ENCODE measurements at places on chromosomes 13 and 19.

GRCh38 chr19:1592755-1593500 lies at the start of gene MBD3:
TSS of gene MBD3 (minus strand) at chr19:1592865. CDS start at chr19:1592631, 234 bp downstream.
- peak; percentile 52 for DNase-seq

- no peak for DNase-seq
Observed at GRCh38 chr19:6116749-6117430, 6.6 kb upstream of the RFX2 start.

- DNase-seq = no peak
Observed at GRCh38 chr13:87674247-87674738, 3.1 kb downstream of the SLITRK5 start.

- no peak for DNase-seq
Observed at GRCh38 chr13:91785431-91786119, 387.2 kb downstream of the GPC5 start.

- DNase-seq = no peak
Observed at GRCh38 chr19:40601134-40601974, at the start of gene LTBP4. TSS of gene LTBP4 (plus strand) at chr19:40601369. CDS start at chr19:40601388, 19 bp downstream.

GRCh38 chr19:32269831-32270230 lies 75.6 kb upstream of the ZNF507 start:
- DNase-seq = no peak

DNA sequence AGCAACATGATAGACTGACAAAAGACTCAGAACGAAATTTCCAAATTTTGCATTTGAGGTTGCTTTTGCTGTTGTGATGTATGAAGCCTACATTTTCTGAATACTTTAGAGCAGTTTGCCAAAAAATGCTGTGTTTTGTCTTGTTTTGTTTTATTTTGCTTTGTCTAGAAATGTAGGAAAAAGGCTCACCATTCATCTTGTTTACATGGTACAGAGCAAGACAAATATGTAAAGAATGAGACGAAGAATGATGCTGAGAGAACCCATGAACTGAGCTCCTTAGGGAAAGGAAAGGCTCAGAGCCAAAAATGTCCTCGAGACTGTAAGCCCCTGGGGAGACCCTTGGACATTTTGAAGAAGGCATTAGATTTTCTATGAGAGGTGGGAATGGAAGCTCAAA lies 6.8 kb upstream of the SPART start:
- no peak for DNase-seq

- DNase-seq = no peak
Observed at GRCh38 chr19:38120471-38121025, 103.5 kb downstream of the DPF1 start.

GRCh38 chr13:66803808-66804456 lies 426.2 kb downstream of the PCDH9 start:
- no peak for DNase-seq

DNA sequence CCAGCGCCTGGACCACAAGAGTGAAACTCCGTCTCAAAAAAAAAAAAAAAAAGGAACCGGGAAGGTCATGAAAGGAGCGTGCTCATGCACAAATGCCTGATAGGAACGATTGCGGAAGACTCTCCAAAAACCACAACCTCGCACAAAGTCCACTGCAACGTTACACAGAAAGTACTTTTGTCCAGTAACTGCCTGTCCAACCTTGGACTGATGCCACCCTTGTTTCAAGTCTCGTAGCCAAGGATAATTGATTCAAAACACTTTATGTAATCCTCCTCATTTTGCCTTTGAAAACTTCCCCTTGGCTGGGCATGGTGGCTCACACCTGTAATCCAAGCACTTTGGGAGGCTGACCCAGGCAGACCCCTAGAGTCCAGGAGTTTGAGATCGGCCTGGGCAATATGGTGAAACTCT lies 13.7 kb downstream of the LGALS7 start:
- no peak for DNase-seq

- DNase-seq = no peak
Observed at GRCh38 chr13:89610881-89611280, 1736.6 kb upstream of the MIR17HG start.

All from AG04449 (cell line).